ENCODE measurements at places on chromosomes 5 and 9.

- DNase-seq: no peak
Observed at GRCh38 chr5:5739490-5739945, 317.0 kb downstream of the ICE1 start.

GRCh38 chr5:143850050-143850683, 38.2 kb downstream of the HMHB1 start:
- no peak for DNase-seq

DNA sequence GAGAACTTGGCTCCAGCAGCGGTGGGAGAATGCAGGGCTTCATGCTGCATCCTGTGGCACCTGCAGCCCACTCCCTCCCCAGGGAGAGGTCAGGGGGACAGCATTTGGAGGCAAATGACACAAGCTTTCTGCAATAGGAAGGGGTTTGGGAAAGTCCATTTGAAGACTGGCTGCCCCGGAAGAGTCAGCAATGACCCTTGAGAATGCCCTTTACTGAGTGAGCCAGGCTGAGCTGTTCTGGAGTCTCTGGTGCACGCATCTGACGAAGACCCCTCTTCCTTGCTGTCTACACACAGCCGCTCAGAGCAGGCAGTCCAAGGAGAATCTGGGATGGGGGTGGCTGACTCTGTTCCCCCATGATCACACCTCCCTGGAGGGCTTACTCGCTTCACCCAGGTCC, 5.5 kb upstream of the NXNL2 start:
- no peak for DNase-seq

DNA sequence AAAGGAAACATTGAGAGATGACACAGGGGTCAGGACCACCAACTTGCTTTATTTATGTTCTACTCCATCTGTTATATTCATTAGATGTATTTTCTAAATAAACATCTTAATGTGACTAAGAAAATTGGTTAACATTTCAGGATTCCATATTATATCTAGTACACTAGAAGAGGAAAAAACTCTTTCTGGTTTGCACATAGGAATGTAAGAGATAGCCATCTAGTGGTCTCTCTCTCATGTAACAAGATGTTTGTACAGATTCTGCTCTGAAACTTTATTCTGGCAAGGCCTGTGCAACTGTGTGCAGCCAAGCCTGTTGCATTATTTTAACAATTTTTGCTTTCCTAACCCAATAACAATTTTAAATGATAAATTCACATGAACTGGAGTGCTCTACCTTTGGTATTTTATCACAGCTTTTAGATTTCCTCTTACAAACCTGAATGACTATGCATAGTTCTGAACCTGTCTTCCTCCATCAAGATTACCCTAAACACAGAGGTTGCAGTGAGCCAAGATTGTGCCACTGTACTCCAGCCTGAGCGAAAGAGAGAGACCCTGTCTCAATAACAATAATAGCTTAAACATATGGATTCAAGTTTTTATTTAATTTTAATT, 148.2 kb downstream of the GIN1 start:
- no peak for DNase-seq

DNA sequence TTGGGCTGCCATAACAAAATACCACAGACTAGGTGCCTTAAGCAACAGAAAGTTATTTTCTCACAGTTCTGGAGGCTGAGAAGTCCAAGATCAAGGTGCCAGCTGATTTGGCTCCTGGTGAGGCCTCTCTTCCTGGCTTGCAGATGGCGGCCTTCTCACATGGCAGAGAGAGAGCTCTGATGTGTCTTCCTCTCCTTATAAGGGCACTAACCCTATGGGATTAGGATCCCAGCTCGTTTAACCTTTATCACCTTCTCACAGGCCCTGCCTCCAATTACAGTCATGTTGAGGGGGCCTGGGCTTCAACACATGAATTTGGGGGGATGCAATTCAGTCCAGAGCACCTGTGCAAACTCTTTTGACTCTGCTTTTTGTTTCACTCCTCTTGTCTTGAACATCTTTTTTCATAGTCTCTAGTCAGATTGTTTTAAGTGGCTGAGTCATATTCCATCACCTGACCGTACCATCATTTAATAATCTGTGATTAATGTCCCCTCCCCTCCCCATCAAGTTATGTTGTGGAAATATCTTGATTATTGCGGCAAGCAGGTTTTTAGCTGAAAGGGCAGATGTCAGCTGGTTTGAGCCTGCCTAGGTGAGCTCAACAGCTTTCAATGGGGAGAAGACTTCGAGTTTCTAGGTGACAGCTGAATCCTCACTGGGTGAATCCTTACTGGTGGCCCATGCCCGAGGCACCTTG, 61.8 kb downstream of the NDFIP1 start:
- no peak for DNase-seq

- no peak for DNase-seq
Observed at GRCh38 chr5:116395226-116395625, 179.4 kb downstream of the SEMA6A start.

DNA sequence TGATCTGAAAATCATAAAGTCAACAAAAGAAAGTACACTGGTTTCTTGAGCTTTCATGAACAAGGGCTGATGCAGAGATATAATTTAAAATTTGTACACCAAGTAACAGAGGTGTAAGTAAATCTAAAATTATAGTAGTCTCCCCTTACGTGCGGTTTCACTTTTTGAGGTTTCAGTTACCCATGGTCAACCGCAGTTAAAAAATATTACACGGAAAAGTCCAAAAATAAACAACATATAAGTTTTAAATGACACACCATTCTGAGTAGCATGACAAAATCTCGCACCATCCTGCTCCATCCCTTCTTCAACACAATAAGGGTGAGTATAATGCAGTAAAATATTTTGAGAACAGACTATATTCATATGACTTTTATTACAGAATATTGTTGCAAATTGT, 54.4 kb downstream of the AUH start:
- no peak for DNase-seq

- no peak for DNase-seq
Observed at GRCh38 chr9:135609366-135609955, 29.9 kb downstream of the GLT6D1 start.

DNA sequence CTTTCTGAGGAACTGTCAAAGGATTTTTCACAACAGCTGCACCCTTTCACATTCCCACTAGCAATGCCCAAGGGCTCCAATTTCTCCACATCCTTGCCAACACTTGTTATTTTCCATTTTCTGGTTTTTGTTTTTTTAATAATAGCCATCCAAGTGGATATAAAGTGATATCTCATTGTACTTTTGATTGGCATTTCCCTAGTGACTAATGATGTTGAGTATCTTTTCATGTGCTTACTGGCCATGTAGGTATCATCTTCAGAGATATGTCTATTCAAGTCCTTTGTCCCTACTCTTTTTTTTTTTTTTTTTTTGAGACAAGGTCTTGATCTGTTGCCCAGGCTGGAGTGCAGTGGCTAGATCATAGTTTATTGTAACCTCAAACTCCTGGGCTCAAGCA, 115.8 kb upstream of the HAND1 start:
- DNase-seq: no peak

GRCh38 chr5:174315471-174315870, 270.0 kb downstream of the NSG2 start:
- DNase-seq: no peak

GRCh38 chr9:2299156-2299842, 284.2 kb downstream of the SMARCA2 start:
- DNase-seq: no peak

DNA sequence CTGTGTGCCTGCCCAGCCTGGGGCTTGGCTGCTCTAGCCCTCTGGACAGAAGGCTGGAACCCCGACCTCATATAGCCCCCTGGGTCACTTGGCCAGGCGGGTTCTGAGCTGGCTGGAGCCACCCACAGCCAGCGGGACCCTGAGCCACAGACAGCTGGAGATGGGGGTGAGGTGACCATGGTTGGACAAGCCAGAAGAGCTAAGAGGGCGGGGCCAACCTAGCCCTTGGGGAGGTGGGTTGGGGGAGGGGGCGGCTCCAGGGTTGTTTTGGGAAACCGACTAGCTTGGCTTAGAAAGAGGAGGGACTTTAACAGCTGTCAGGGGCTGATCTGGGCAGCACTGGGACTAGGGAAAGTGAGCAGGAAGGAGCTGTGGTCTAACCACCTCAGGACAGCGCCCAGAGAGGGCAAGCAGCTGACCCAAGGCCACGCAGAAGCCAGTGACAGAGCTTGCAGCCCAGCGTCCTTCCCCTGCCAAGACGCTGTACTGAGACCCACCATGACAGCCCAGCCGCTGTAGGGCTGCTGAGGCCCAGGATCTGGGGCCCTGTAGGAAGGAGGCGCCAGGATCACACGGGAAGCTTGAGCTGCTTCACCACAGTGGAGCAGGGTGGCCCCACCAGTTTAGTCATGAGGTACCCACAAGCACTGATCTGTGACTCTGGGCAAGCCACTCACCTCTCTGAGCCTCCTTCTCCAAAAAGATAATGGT, 2.2 kb downstream of the AIF1L start:
- no peak for DNase-seq

DNA sequence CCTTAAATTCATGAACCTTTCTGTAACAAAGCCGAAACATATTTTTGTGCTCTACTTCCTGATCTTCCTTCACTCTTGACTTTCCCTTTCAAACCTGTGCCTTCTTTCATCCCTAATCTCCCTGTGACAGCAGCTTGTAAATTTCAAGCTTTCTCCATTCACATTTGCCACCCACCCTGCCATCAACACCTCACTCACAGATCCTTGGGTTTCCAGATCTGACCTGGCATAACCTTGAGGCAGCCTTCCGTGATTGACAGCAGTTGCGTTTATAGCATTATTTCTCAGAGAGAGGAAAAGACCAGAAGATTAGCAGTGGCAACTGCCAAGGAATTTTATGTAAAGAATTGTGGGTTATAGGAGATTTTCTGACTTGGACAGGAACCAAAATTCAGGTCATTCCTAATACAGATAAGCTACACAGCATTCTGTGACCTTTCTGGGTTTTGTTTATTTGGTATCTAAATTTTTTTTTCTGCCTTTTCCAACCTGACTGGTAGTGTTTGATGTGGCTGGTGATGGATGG, 260.0 kb downstream of the NR2F1-AS1 start:
- DNase-seq: no peak

DNA sequence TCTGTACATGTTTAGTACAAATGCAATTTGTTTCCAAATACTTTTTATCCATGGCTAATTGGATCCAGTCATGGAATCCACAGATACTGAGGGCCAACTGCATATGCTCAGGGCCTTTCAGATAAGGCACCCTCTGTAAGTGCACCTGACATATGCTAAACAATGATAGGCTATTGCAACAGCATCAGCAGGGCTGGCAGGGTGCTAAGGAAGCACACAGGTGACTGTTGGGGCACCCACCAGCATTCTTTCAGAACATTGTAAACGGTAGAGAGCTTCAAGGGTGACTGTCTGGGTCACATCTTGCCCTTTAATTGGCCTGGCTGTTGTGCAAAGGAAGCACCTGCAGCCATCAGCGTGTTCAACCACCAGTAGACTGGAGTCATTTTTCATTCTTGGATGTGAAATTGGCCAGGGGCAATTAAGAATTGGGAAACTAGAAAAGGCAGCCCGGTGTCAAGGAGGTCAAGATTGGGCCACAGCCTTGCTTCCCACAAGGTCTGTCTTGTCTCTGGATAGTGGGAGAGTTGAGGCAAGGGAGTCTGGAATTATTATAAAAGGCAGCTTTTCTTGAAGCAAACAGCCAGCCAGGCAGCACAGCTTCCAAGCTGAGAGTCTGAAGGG, 129.3 kb upstream of the RAI14 start:
- DNase-seq: no peak

- no peak for DNase-seq
Observed at GRCh38 chr9:751137-752051, 90.1 kb upstream of the DMRT1 start.

GRCh38 chr5:144017119-144017518, 153.3 kb downstream of the YIPF5 start:
- no peak for DNase-seq

GRCh38 chr5:124732428-124733328, 13.8 kb downstream of the ZNF608 start:
- no peak for DNase-seq

GRCh38 chr9:124475158-124475867, 25.1 kb downstream of the ADGRD2 start:
- no peak for DNase-seq

DNA sequence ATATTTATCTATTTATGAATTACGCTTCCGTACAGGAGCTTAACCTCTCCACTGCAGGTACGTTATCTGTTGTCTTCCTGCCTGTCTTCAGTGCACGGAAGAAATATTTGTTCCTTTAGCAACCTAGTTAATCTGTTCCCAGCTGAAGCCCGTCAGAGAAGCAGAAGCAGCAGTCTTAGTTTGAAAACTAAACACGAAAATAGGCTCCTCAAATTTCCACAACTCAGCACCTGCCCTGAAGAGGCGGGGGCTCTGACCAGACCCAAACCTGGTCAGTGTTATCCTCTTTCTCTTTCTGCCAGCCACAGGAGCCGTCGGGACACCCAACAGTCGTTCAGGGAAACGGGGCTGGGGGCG, 462 bp downstream of the NUDCD2 start:
- no peak for DNase-seq

GRCh38 chr9:406886-407654, 192.4 kb downstream of the DOCK8 start:
- no peak for DNase-seq

GRCh38 chr5:123835421-123835820, 323.4 kb downstream of the CSNK1G3 start:
- no peak for DNase-seq

All from stimulated activated CD8-positive, alpha-beta memory T cell treated with anti-CD3 and anti-CD28 coated beads, Interleukin-4, amount 100 ng/mL, for 1 hour (primary cell).